Stimulated activated effector memory CD8-positive, alpha-beta T cell treated with anti-CD3 and anti-CD28 coated beads, Interleukin-12 subunit alpha, Interleukin-12 subunit beta, amount 100 ng/mL, for 72 hours (primary cell): ENCODE measurements at places on chromosomes 7 and 10.

GRCh38 chr10:32516567-32517495, 70.9 kb downstream of the CCDC7 start:
- no peak for DNase-seq

DNA sequence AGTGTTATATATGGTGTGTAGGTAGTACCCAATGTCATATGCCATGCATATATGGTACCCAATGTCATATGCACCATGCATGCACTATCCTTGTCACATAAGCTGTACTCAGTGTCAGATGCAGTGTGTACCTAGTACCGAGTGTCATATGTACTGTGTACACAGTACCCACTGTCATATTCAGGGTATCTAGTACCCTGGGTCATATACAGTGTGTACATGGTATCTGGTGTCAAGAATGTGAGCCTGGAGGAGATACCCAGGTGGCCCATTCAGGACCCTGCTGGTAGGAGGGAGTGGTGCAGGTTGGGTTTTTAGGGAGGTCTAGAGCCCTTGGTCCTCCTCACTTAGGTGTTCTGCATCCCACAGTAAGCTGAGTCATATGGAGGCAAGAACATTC, 1.8 kb downstream of the ZMYND11 start:
- no peak for DNase-seq

DNA sequence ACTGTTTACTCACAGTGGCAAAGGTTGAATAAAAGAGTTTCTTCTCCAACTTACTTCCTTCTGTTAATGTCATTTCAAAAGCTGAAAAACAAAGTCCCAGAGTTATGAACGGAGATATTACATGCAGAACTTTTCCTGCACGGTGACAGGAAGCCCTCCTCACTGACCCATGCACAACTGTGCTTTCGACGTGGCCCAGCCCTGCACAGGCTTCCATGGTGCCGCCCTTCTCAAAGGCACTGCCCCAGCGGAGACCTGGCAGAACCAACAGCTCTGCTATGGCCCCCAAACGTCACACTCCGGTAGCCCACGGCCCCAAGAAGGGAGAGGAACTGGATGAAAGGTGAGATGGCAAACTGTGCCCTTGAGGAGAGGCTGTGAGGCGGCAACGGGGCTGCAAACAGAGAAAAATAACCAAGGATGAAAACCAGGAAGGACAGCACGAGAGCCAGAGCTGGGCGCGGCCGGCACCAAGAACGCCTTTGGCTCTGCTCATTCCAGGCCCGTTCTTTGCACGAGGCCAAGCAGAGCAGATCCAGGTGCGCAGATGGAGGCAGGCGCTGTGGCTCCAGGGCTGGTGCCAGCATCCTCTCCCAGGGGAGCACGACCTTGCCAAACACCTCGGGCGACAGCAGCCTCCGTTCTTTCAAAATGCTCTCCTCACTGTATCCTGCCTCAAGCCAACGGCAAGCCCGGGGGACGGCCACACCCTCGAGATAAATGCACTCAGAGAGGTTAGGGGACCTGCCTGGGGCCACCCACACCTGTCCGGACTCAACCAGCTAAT, 7.0 kb upstream of the FUOM start:
- DNase-seq: no peak

GRCh38 chr7:11831736-11832495, at the start of gene THSD7A:
Gene THSD7A, minus strand, starts transcription at chr7:11832198. Its CDS starts 252 bp downstream, at chr7:11831946.
- DNase-seq: no peak

GRCh38 chr7:146659732-146660131, 543.1 kb downstream of the CNTNAP2 start:
- DNase-seq: no peak

- DNase-seq: no peak
Observed at GRCh38 chr7:133344275-133344674, 91.4 kb downstream of the EXOC4 start.

- DNase-seq: no peak
Observed at GRCh38 chr10:34427911-34428216, 387.2 kb downstream of the PARD3 start.

- DNase-seq: peak; percentile 70
Observed at GRCh38 chr10:67763499-67764011, 67.6 kb upstream of the CTNNA3 start.

GRCh38 chr7:69402696-69403095, 195.6 kb upstream of the AUTS2 start:
- no peak for DNase-seq

- no peak for DNase-seq
Observed at GRCh38 chr10:68989317-68989990, 851 bp downstream of the KIFBP start.

GRCh38 chr7:122886357-122887081, at the start of gene CADPS2:
Gene CADPS2, minus strand, starts transcription at chr7:122886460. Its CDS starts 123 bp downstream, at chr7:122886337.
- no peak for DNase-seq

- DNase-seq: no peak
Observed at GRCh38 chr10:6470894-6471618, 109.0 kb downstream of the PRKCQ start.
